ENCODE measurements at places on chromosomes 3 and 15. TPM values are rescaled to one million over a fixed set of nuclear protein-coding genes. Genes with fewer than 3 reads are reported as not detected.

DNA sequence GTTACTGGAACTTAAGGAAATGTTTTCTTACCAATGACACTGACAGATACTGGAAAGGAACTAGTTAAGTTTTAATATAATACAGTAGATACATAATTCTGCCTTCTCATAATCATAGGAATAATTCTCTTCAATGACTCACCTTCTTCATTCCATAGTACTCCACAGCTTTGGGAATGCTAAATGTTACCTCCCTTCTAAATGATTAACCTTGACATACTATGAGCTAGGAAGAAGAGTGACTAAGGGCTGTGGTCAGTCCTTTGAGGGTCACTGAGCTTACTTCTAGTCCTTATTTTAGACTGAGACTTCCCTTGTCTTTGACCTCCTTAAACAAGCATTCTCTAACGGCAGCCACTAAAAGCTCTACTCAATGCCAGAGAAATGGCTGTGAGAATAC is 69.6 kb upstream of the PPIB start:
- DNase-seq: no peak

Gene CPNE9
- total RNA-seq: not detected

Gene TMEM44
- total RNA-seq: 5.4 TPM

Gene CILP
- 27.2 TPM for total RNA-seq

- no peak for DNase-seq
Observed at GRCh38 chr3:142053835-142054234, 95.5 kb downstream of the TFDP2 start.

DNA sequence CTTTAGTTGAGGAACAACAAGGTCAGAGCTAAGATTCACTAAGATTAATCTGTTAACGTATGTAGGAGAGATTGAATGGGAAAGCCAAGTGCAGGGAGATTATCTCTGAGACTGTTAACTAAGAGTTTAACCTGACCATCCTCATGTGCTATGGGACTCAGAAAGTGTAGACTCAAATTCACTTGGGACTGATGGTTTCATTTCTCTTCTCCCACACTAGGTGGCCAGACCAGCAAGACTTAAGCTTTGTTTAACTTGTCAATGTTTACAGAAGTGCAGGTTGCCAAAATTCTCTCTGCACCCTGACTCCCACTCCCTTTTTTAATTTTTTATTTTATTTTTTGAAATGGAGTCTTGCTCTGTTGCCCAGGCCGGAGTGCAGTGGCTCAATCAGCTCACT is 6.3 kb upstream of the HEXA start:
- DNase-seq: no peak

Gene SCG5
- total RNA-seq: 2.1 TPM

Gene UBAP1L
- total RNA-seq: 2.9 TPM

DNA sequence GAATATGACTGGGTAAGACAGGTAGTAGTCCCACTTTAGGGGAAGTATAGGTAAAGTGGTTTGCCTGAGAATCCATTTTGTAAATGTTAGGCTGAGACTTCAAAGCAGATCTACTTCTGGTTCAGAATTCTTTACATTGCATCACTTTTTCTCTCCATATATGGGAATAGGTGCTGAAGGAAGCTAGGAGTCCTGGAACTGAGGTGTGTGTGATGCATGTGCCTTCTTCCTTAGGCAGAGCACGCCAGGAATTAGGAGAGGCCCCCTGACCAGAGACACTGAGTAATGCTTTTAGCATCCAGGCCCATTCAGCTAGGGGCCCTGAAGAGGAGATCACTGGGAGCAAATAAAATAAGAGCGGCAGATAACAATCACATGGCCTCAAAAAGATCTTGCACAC is 69.2 kb upstream of the DCP1A start:
- no peak for DNase-seq

DNA sequence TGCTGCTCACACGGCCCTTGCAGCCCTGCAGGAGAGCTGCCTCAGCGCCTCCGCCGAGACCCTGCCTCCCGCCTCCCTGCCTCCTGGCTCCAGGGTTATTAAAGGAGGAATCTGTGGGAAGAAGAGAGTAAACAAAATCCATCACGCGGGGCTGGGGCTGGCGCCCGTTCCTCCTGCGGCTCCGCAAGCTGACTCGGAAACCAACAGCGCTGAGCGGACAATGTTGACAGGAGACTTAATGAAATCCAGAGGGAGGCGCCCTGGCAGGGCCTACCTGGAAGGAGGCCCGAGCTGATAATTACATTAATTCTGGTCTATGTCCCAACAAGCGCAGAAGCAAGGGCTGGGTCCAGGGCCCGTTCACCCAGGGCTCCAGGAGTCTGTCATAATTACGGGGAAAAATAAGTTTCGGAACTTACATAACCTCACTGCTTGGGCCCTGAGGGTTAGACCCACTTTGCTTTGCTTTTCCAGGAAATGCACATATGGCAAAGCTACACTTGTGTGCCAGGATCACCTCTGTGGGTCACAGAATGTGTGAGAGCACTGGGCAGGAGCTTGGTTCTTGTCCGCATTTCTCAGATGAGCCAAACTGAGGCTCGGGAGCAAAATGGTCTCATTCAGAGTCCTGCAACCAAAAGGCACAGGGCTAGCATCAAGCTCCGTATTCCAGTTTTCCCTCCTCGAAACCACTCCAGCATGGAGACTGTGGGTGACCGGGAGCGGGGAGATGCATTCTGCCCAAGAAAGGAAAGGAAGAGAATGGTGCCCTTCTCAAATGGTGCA is 43.8 kb upstream of the SLC6A6 start:
- peak; percentile 30 for DNase-seq

GRCh38 chr3:100650651-100651619 is 41.5 kb downstream of the ADGRG7 start:
- DNase-seq: no peak

Data from omental fat pad (tissue), 4 donors.